Gastrocnemius medialis (tissue), 4 donors: ENCODE measurements at places on chromosomes 12 and 14.
A peak's percentile ranks its signal among the peaks of the same experiment; 100 is the strongest.

DNA sequence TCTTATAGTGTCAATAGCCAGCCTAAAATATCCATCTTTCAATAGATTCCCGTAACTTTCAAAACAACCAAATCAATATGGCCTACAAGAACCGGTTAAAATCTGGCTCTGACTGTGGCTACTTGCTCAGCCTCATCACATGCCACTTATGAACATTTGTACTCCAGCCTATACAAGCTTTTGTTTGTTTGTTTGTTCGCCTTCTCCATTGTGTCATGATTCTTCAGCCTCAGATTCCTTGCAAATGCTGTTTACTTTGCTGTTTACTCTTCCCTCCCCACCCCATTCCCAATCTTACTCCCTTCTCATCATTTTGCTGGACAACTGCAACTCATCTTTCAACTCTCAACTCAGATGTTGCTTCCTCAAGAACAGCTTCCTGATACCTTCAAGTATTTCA is 161.2 kb downstream of the CAPZA3 start:
- DNase-seq: no peak
- no peaks in the 10 kb centered on the region for H3K27me3 ChIP-seq
- H3K4me3 ChIP-seq: no peak overlapping the region
- H3K36me3 ChIP-seq: no peaks in the 10 kb centered on the region

- peaks cover 5% of the 10 kb centered on the region for H3K4me1 ChIP-seq
- no peaks in the 10 kb centered on the region for H3K36me3 ChIP-seq
- H3K27me3 ChIP-seq: no peaks in the 10 kb centered on the region
These were observed 90.2 kb downstream of the FUT8 start for GRCh38 chr14:65502676-65503124.

GRCh38 chr14:62934439-62934838 is 110.8 kb downstream of the KCNH5 start:
- no peak for DNase-seq
- H3K36me3 ChIP-seq: no peaks in the 10 kb centered on the region
- H3K27ac ChIP-seq: no peak overlapping the region
- no peaks in the 10 kb centered on the region for H3K4me1 ChIP-seq

DNA sequence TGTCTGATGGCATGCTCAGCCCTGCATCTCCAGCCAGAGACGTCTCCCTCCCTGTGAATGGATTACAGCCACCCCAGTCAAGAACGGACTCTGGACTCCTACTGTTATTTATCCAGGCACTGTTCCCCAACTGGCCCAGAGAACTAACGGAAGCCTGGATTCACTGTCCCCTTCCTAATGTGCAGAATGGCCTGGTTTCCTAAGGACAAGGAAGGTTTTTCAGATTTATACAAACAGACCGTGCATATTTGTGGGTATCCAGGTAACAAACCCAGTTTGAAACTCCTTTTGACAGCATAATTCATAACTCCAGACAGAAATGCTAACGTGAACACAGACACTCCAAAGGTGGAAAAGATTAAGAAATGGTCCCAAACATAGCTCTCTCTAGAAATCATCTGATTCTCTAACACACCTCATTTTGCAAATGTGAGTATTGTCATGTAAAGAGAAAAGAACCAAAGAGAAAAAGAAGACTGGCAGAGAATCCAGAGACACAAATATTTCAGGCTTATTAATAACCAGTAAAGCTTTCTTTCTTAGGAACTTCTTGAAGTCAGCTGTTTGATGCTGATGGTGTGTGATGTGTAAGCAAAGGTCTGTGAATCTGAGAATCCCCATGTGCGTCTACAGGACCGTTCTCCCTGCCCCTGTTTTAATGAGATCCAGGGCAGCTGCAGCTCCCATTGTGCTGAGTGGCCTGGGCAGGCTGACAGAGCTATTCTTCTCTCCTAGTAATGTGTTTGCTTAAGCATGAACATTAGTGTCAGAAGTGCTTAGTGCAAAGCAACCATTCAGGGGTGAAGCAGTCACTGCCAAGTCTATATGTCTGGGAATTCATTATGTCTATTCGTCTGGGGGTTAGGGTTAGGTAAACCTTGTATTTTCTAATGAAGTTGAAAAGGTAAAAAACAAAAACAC is 86.8 kb upstream of the HIF1A start:
- H3K4me1 ChIP-seq: peaks cover 10% of the 10 kb centered on the region
- DNase-seq: no peak
- H3K27me3 ChIP-seq: no peaks in the 10 kb centered on the region

DNA sequence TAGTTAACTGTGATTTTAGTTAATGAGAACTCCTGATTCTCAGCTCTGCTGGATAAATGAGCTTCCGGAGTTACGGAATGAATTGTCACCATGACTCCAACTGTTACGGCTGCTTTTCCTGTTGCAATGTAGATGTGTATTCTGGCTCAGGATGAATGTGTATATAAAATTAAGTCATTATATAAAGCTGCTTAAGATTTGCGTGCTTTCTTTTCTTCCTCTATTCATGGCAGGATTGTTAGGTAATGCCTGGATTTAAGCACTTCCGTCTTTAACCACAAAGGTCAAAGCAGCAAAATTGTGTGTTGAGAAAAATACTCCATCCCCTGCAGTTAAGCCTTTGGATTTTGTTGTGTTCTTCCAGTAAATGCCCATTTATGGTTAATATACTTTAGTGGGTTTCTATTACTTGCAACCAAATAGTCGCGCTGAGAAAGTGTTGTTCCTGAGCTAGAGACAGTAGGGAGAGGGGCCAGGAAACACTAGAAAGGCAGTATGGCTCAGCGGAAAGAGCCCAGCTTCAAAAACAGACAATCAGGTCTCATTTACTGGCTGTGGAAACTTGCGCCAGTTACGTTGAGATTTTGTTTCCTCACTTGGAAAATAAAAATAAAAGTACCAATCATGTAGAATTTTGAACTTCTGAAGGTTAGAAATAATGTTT is 9.4 kb upstream of the CCDC175 start:
- no peaks in the 10 kb centered on the region for H3K36me3 ChIP-seq
- no peaks in the 10 kb centered on the region for H3K27me3 ChIP-seq
- no peak overlapping the region for H3K4me3 ChIP-seq
- no peak for DNase-seq
- H3K4me1 ChIP-seq: no peaks in the 10 kb centered on the region

- no peaks in the 10 kb centered on the region for H3K27me3 ChIP-seq
- H3K36me3 ChIP-seq: no peaks in the 10 kb centered on the region
- H3K4me1 ChIP-seq: no peaks in the 10 kb centered on the region
- peak; percentile 36 for DNase-seq
- no peak overlapping the region for H3K27ac ChIP-seq
- no peak overlapping the region for H3K4me3 ChIP-seq
These were observed 144.2 kb downstream of the PLEKHA5 start for GRCh38 chr12:19273482-19274330.

DNA sequence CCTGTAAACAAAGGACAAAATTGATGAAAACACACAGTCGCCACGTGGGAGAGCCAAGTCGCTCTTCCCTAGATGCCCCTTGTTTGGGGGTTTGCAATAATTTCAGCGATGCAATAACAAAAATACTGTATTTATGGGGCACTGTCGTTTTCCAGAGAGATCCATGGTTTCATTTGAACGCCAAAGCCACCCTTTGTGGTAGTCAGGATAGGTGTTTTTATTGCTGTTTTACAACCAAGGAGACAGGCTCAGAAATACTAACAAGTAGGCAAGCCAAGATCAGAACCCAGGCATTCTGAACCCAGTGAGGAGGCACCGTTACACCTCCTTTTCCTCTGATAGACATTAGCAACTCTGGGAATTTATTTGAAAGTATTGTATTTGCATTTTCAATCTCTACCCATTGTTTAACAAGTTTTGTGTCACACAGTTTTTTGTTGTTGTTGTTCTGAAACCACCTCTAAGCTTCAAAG is 831 bp upstream of the BTBD7 start:
- H3K4me3 ChIP-seq: peak overlapping the region; percentile 71
- H3K27ac ChIP-seq: peak overlapping the region; percentile 93
- H3K4me1 ChIP-seq: peaks cover 36% of the 10 kb centered on the region
- H3K27me3 ChIP-seq: no peaks in the 10 kb centered on the region

GRCh38 chr12:21631367-21631766 is 26.3 kb downstream of the LDHB start:
- H3K27me3 ChIP-seq: no peaks in the 10 kb centered on the region
- no peak overlapping the region for H3K27ac ChIP-seq
- no peaks in the 10 kb centered on the region for H3K4me1 ChIP-seq
- DNase-seq: no peak
- H3K4me3 ChIP-seq: no peak overlapping the region
- peaks cover 20% of the 10 kb centered on the region for H3K36me3 ChIP-seq

GRCh38 chr14:60067882-60068281 is 23.8 kb upstream of the PCNX4 start:
- DNase-seq: no peak
- no peaks in the 10 kb centered on the region for H3K27me3 ChIP-seq
- H3K4me1 ChIP-seq: peaks cover 6% of the 10 kb centered on the region
- no peak overlapping the region for H3K4me3 ChIP-seq
- H3K27ac ChIP-seq: no peak overlapping the region

DNA sequence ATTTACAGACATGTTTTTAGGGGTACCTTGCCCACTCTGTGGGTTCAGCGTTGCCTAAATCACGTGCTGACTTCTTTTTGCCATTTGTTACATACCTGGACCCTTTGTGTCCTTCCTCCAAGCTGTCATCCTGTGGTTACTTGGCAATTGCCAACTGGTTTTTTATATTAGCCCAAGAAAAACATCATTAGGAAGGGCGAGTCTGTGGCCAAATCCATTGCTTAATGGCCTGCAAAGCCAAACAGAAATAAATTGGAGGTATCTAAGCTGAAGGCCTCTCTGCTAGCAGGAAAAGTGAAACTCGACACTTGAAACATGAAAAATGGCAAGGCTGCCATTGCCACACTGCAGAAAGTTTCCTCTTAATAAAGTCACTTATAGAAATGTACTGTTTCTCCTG is 190.4 kb downstream of the NUAK1 start:
- no peak overlapping the region for H3K27ac ChIP-seq
- no peaks in the 10 kb centered on the region for H3K4me1 ChIP-seq
- no peak overlapping the region for H3K4me3 ChIP-seq

DNA sequence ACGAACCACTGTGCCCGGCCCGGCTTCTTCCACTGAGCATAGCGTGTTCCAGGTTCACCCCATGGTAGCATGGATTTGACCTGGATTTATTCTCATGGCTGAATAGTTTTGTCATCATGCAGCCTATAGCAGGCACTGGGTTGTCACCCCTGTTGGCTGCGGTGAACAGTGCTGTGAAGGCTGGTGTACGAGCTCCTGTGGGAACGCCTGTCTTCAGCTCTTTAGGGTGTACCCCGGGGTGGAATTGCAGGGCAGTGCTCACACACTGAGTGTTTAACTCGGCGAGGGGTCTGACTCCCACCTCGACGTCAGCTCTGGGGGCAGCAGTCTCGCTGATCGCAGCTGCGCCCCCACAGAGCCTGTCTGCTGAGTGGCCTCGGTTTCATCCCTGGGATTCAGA is 15.3 kb downstream of the MMP17 start:
- DNase-seq: no peak
- no peak overlapping the region for H3K4me3 ChIP-seq
- H3K36me3 ChIP-seq: no peaks in the 10 kb centered on the region
- H3K27me3 ChIP-seq: no peaks in the 10 kb centered on the region
- no peak overlapping the region for H3K27ac ChIP-seq

GRCh38 chr14:90444077-90444696 is 47.4 kb downstream of the CALM1 start:
- no peak overlapping the region for H3K4me3 ChIP-seq
- H3K27me3 ChIP-seq: no peaks in the 10 kb centered on the region
- DNase-seq: peak; percentile 26
- peak overlapping the region; percentile 35 for H3K27ac ChIP-seq

GRCh38 chr14:34642595-34642994 is 12.6 kb upstream of the SNX6 start:
- no peaks in the 10 kb centered on the region for H3K27me3 ChIP-seq
- H3K4me3 ChIP-seq: no peak overlapping the region
- DNase-seq: no peak
- no peak overlapping the region for H3K27ac ChIP-seq

DNA sequence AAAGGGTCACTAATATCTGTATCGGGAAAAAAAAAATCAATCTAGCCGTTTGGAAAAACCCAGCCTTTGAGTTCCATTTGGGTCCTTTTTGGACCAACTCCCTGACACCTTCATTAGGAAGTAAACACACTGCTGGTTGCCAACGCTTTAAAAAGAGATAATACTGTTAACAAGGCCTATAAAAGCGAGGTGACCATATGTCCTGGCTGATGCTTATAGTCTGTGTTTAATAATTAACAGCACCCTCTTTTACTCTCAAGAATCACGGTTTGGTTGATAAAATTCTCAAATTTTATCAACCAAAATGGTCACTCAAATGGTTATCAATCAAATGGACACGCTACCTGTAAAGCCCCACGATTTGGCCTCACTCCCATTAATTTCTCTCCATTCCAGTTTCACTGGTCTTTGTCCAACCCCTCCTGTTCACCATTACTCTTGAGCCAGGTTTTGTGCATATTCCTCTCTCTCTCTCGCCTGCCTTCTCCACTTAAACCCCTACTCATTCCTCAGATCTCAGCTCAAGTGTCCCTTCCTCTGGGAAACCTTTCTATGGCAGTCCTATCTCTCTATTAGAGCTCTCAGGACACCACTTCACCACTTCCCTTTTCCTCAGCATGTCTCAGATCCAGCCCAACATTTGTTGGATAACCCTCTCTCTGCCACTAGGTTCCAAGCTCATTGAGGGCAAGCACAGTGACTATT is 9.5 kb downstream of the BTG1 start:
- H3K4me3 ChIP-seq: no peak overlapping the region
- no peaks in the 10 kb centered on the region for H3K27me3 ChIP-seq
- H3K36me3 ChIP-seq: no peaks in the 10 kb centered on the region

DNA sequence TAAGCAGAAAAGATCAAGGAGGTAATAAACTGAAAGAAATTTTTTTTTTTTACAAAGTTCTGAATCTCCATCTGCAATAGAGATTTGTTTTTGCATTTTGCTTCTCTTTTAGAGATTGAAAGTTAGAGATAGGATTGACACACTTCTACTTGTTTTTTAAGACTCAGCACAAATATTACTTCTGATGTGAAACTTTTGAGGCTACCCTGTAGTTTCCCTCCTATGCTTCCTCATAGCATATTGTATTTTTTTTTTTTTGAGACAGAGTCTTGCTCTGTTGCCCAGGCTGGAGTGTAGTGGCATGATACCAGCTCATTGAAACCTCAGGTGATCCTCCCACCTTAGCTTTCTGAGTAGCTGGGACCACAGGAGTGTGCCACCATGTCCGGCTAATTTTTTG is 32.1 kb upstream of the SGPP1 start:
- no peak overlapping the region for H3K27ac ChIP-seq
- DNase-seq: no peak
- H3K36me3 ChIP-seq: no peaks in the 10 kb centered on the region
- H3K27me3 ChIP-seq: no peaks in the 10 kb centered on the region
- H3K4me1 ChIP-seq: no peaks in the 10 kb centered on the region

- H3K27ac ChIP-seq: no peak overlapping the region
- H3K4me3 ChIP-seq: no peak overlapping the region
- H3K4me1 ChIP-seq: no peaks in the 10 kb centered on the region
- no peaks in the 10 kb centered on the region for H3K27me3 ChIP-seq
These were observed 6.6 kb upstream of the IKZF4 start for GRCh38 chr12:56014205-56014604.

- DNase-seq: no peak
- no peak overlapping the region for H3K4me3 ChIP-seq
- H3K36me3 ChIP-seq: no peaks in the 10 kb centered on the region
- H3K27ac ChIP-seq: no peak overlapping the region
These were observed 48.0 kb downstream of the SLC17A8 start for GRCh38 chr12:100404769-100405407.
